ENCODE measurements at places on chromosomes 3 and 15.

GRCh38 chr3:148971401-148972163 is 19.8 kb upstream of the GYG1 start:
- no peak for DNase-seq

DNA sequence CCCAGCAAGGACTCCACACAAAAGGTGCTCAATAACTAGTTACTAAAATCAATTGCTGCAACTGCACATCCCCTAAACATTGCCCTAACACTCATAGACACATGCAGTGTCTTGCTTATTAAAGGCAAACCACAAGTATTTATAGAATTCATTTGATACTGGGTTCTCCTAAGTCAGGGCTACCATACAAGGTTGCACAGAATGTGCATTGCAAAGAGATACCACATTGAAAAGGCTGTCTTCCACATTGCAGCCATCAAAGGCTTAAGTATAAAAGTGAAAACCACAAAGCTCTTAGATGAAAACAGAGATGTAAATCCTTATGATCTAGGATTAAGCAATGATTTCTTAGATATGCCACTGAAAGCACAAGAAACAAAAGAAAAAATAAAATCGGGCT is 33.6 kb upstream of the TOPAZ1 start:
- no peak for DNase-seq

GRCh38 chr3:181052256-181052655 is 62.7 kb upstream of the DNAJC19 start:
- no peak for DNase-seq

GRCh38 chr15:65264863-65265430 is 21.7 kb downstream of the PARP16 start:
- DNase-seq = no peak

- no peak for DNase-seq
Observed at GRCh38 chr3:170368921-170369320, 11.4 kb downstream of the SKIL start.
